Inflammatory macrophage treated with lipopolysaccharide for 1 hour (primary cell): ENCODE measurements at places on chromosomes 12 and 14.

DNA sequence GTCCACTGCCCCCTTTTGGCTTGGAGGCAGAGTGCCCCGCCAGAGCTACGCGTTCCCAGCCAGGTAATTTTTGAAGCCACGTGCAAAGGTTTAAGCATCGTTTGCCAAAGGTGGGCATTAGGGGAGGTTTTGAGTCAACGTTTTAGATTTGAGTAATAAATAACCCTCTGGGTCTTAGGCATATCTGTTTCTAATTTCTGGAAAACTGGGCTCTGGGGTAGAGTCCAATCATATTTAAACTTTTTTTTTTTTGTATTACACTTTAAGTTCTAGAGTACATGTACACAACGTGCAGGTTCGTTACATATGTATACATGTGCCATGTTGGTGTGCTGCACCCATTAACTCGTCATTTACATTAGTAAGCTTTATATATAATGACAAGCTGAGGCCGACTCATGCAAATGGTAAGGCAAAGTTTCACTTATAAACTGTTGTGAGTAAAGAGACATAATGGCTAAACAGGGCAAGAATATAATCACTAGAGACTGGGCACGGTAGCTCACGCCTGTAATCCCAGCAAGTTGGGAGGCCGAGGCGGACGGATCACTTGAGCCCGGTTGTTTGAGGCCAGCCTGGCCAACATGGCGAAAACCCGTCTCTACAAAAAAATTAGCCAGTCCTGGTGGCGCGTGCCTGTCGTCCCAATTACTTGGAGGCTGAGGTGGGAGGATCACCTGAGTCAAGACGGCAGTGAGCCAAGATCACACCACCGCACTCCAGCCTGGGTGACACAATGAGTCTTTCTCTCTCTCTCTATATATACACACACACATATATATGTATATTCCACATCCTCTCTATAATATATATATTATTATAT, 491 bp upstream of the NR2C1 start:
- DNase-seq, result no peak

DNA sequence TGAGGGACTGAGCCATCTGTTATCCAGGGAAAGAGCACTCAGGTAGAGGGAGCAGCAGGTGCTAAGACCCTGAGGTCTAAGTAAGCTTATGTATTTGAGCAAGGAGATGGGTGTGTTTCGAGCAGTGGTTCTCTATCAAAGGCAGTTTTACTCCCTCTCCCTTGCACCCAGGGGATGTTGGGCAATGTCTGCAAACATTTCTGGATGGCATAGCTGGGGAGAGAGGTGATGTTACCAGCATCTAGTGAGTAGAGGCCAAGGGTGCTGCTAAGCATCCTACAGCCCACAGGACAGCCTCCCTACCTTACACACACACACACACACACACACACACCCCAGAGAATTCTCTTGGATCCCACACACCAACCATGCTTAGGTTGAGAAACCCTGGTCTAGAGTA, 221.0 kb upstream of the PWP1 start:
- no peak for DNase-seq

- DNase-seq, result peak; percentile 44
Measured at GRCh38 chr12:79886917-79887519, 47.9 kb downstream of the PPP1R12A start.

DNA sequence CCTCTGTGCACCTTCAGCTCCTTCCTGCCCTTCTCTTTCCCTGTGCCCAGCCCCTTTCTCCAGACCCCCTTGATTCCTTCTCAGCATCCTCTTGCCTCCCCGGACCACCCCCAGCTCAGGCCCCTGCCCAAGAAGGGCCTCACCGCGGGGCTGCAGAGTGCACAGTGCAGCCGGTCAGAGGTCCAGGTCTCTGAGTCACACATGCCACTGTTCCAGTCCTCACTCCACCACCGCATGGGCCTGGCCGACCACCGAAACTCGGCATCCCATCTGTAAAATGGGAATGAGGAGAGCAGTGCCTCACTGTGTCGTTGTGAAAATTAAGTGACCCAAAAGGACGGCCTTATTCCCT, 13.3 kb downstream of the BDKRB1 start:
- DNase-seq, result no peak

DNA sequence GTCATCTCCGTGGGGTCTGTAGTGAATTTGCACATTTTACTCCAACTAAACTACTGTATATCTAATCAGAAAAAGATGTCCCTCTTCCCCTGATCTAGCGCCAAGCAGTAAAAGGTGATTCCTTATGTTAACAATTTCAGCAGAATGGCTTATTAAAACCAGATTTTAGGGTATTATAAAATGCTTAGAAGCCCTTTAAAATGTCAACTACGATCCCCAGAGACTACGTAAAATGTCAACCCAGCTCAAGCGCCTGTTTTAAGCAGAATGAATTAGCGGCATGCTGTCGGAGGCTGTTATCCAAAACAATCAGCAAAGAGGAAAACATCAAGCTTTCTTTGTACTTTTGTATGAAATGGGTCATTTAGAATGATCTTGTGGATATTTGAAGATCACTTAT, 408.9 kb downstream of the SOX5 start:
- no peak for DNase-seq

GRCh38 chr14:97329701-97330100, 532.5 kb downstream of the VRK1 start:
- no peak for DNase-seq

DNA sequence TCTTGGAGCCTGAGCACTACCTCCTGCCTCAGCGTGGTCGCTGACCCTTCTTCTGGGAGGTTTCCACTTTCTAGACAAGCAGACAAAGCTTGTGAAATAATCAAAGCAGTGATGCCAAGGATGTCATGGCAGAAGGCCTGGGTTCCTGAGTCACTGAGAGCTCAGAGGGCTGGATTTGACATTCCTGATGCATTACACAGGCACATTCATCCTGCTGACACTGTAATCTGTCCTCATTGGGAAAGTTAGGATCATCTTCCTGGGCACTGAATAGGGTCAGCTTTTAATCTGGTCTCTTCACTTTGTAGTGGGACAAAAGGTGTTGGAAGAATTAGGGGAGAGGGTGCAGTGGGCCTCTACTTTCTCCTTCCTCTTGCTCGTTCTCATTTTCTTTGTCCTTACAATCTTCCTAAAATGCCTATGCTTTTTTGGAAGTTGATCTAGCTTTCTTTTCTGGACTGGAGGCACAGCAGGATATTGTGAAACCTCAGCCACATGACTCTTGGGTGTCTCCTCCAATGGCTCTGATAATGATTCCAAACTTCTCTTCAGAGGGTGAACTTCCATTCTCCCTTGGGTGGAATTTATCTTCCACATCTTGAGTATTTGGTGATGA, 29.6 kb downstream of the EEA1 start:
- DNase-seq, result peak; percentile 37

DNA sequence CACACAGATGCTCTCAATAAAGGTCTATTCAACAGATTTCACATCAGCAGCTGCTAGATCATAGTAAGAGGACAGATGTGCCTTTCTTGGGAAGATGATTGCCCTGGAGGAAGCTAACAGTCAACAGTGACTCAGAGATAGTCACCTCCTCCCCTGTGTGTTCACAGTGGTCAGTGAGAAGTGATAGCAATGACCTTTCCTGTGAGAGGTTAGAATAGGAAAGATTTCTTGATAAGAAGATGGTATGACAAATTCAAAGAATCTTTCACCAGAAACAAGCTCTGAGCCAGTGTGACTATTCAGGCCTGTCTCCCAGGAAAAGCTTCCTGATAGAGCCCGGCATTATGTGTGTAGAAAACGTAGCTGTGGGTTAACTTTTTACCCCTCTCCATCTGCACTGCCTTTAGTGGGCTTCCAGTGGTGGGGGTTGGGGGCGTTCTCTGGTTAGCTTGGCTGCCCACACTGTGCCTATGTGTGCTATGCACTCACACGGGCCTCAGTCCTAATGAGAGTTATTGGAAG, 66.4 kb upstream of the ARHGAP5 start:
- DNase-seq, result no peak

GRCh38 chr14:56608689-56609088, 29.1 kb downstream of the TMEM260 start:
- no peak for DNase-seq

DNA sequence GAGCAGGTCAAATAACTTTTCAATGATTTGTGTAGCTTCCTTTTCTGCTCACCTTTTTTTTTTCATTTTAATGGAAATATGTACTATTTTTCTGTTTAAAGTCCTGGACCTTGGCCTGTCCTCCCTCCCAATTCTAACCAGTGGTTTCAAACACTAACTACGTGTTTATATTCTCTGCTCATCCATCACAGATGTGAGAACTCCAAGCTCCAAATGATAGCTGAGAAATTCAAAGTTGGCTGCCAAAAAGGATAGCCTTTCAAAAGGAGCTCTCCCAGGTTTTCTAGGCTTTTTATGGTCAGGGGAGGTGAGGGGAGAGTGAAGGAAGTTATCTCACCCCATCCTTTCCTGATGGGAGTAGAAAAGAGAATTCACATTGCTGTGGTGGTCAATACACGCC, 486.0 kb upstream of the TBX3 start:
- DNase-seq, result no peak
